CD4-positive, alpha-beta memory T cell (primary cell): ENCODE measurements at places on chromosomes 12 and 14.

DNA sequence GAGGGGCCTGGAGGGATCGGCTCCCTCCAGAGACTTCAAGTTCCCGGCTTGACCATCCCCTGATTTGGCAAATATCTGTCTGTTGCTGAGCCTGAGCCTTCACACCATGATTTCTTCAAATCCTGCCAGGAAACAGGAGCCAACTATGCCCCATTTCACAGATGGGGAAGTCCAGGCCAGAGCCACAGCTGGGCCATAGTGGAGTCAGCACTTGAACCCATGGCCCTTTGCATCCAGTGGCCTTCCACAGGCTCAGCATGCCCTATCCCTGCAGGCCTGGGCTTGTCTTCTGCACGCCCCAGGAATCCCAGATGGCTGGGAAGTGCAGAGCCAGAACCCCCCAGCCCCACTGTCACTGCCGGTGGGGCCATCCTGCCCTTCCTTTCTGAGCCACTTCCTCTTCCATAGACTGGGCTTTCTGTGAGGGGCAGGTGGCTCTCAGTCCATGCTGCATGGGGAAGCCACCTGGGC lies 44.9 kb downstream of the CYP46A1 start:
- no peak for DNase-seq

GRCh38 chr12:87779858-87780498 lies 249.2 kb downstream of the C12orf50 start:
- no peak for DNase-seq

DNA sequence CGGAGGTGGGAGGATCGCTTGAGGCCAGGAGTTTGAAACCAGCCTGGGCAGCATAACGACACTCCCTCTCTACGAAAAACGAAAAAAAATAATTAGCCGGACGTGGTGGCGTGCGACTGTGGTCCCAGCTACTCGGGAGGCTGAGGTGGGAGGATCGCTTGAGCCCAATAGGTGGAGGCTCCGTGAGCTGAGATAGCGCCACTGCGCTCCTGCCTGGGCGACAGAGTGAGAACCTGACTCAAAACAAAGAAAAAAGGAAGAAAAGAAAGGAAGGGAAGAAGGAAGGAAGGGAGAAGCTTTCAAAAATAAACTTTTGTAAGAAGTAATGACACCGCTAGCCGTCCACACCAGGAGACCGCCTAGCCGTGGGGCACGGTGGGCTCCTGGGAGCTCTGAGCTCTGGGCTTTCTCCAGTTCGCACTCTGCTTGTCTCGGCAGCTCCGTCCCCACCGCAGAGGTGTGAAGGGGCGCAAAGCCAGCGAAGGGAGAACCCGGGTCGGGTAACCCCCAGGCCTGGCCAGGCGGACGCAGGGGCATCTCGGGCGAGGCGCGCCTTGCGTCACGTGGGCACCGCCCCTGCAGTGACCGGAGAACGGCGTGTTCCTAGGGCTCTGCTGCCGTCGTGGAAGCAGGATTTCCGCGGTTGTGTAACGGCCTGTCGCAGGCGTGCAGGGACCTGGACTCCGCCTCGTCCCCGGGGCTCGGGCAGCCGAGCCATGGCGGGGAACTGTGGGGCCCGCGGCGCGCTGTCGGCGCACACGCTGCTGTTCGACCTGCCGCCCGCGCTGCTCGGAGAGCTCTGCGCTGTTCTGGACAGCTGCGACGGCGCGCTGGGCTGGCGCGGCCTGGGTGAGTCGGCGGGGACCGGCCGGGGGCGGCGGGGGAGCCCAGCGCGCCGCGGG lies at the start of gene IRAK3:
TSS of gene IRAK3 (plus strand) at position 631 of the 902 bp plus-strand sequence. CDS start at position 717, 86 bp downstream.
- DNase-seq: peak; percentile 19

DNA sequence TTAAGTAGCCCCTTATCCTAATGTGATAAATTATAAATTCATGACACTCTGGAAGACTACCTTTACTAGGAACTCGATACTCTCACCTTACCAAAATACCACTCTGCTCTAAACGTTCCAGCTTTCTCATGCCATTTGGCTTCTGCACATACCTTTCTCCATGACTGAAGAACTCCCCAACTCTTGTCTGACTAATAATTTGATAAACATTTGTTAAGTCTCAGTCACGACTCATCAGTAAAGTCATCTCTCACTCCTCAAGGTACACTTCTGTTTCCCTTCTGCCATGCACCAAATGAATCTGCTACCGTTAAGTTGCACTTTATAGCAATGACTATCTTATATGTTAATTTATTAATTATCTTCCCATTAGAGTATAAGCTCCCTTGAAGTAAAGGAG lies 498.3 kb upstream of the NOVA1 start:
- no peak for DNase-seq

GRCh38 chr12:67710582-67710981 lies 62.0 kb downstream of the DYRK2 start:
- DNase-seq: no peak
